ENCODE measurements at places on chromosomes 2 and 18.

DNA sequence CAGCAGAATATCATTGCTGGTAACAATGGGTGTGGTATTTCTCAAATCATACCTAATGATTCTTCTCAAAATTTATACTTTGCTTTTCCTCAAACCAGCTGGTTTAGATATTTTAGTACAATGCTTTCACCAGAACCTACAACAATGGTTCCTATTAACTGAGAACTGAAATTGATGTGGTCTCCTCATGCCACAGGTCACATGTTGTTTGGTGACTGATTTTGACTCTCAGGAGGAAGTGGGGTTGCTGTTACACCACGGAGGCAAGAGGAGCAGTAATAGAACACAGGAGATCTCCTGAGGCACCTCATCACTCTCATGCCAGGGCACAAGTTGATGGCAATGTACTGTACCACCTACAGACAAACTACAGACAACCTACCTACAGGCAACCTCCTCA is 3.0 kb upstream of the CEP68 start:
- H3K27ac ChIP-seq = no peak overlapping the region
- peaks cover 8% of the 10 kb centered on the region for H3K4me1 ChIP-seq
- no peak overlapping the region for H3K4me3 ChIP-seq
- H3K36me3 ChIP-seq = peaks cover 4% of the 10 kb centered on the region
- H3K27me3 ChIP-seq = no peaks in the 10 kb centered on the region

GRCh38 chr2:127874378-127875269 is 11.1 kb downstream of the AMMECR1L start:
- H3K36me3 ChIP-seq = peaks cover 16% of the 10 kb centered on the region
- DNase-seq = peak; percentile 54
- peaks cover 17% of the 10 kb centered on the region for H3K4me1 ChIP-seq
- H3K4me3 ChIP-seq = no peak overlapping the region
- no peaks in the 10 kb centered on the region for H3K27me3 ChIP-seq
- H3K27ac ChIP-seq = peak overlapping the region; percentile 70

- no peak overlapping the region for H3K4me3 ChIP-seq
- DNase-seq = no peak
- no peaks in the 10 kb centered on the region for H3K36me3 ChIP-seq
- H3K4me1 ChIP-seq = peaks cover 3% of the 10 kb centered on the region
- no peak overlapping the region for H3K27ac ChIP-seq
Measured at GRCh38 chr18:54020966-54021365, 203.5 kb downstream of the MBD2 start.

GRCh38 chr18:2538236-2538635 is 33.1 kb downstream of the METTL4 start:
- no peak overlapping the region for H3K27ac ChIP-seq
- no peak overlapping the region for H3K4me3 ChIP-seq
- DNase-seq = no peak
- no peaks in the 10 kb centered on the region for H3K4me1 ChIP-seq
- H3K27me3 ChIP-seq = no peaks in the 10 kb centered on the region
- peaks cover 2% of the 10 kb centered on the region for H3K36me3 ChIP-seq

DNA sequence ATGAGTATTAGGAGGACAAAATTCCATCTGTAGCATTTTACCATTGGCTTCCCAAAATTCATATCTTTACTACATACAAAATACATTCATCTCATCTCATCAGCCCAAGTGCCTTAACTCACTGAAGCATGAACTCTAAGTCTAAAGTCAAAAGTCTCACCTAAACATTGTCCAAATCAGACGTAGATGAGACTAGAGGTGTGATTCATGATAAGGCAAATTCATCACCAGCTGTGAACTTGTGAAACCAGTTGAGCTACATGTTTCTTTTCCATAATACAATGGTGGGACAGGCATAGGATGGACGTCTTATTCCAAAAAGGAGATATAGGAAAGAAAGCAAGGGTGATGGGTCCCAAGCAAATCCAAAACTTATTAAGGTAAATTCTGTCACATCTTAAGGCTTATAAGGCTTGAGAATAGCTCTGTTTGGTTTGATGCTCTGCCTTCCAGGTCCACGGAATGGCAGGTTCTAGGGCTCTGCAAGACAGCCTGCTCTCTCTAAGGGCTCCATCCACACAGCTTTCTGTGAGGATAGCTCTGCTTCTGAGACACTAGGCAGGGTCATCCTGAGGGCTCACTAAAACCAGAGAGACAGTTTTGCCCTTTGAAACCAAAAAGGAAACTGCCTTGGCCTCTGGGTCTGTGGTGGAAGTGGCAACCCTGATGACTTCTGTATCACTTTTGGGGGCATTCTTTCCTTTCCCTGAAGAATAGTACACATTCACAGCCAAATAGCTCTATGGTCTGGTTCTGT is 9.6 kb downstream of the IFIH1 start:
- H3K27me3 ChIP-seq = no peaks in the 10 kb centered on the region
- H3K27ac ChIP-seq = no peak overlapping the region
- no peaks in the 10 kb centered on the region for H3K36me3 ChIP-seq
- DNase-seq = no peak
- no peak overlapping the region for H3K4me3 ChIP-seq

DNA sequence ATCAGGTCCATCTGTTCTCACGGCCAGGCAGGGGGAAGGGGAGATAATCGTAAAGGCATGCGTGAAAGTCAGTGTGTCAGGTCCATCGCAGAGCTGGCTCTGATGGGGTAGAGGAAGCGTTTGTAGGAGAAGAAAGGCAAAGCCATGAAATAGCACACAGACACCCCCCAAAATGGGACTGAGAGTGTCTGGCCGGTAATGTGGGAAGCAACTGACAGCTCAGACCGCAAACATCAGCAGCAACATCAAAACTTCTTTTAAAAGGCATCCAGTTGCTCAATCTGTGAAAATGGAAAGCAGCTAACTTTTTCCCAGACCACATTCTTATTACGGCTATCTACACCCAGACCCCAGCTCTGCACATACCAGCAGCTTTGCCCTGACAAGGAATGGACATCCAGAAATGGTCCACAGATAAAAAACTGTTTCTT is 232.6 kb downstream of the EN1 start:
- no peak for DNase-seq
- peaks cover 11% of the 10 kb centered on the region for H3K4me1 ChIP-seq
- no peaks in the 10 kb centered on the region for H3K36me3 ChIP-seq
- H3K4me3 ChIP-seq = no peak overlapping the region
- H3K27ac ChIP-seq = no peak overlapping the region

DNA sequence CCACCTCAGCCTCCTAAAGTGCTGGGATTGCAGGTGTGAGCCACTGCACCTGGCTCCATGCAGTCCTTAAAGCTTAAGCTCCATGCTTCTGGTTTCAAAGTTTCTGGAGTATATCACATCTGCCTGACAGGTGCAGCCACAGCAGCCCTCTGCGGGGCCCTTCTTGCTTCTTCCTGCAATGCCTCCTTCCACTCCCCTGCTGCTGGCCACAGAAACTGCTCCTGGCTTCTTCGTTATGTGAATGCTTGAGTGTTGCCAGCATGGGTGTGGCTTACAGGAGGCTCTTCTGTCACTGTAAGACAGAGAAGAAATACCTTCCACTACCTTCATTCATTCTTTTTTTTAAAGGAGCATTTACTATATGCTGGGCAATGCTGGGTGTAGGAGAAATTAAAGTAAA is 10.1 kb upstream of the CCBE1 start:
- H3K4me1 ChIP-seq = no peaks in the 10 kb centered on the region
- no peak overlapping the region for H3K27ac ChIP-seq
- H3K36me3 ChIP-seq = no peaks in the 10 kb centered on the region
- no peaks in the 10 kb centered on the region for H3K27me3 ChIP-seq
- no peak overlapping the region for H3K4me3 ChIP-seq

Measured in neuronal stem cell (in vitro differentiated cells).